ENCODE measurements at places on chromosomes 3 and 15. TPM values are rescaled to one million over a fixed set of nuclear protein-coding genes. Genes with fewer than 3 reads are reported as not detected.

DNA sequence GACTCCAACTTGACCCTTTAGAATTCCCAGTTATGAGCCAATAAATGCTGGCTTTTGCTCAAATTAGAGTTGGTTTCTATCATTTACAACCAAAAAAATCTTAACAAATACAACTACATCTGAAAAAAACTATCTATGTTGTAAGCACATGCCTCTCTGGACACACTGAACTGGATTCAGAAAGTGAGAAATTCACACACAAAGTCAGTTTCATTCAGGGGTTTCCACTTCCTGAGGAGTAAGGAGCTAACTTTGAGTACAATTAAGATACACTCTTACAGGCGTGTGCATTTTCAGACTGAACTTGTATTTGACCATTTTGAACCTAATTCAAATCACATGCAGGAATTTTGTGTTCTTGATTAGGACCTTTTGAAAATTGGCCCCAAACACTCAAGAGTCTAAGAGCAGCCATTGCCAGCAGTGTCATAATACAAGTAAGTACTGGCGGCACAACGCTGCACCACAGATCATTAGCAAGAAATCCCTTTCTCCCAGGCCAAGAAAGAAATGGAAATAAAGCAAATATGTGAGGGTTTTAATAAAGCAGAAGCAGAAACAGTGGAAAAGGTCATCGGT is 31.2 kb downstream of the LINS1 start:
- H3K4me1 ChIP-seq, result no peaks in the 10 kb centered on the region
- no peak overlapping the region for H3K27ac ChIP-seq
- DNase-seq, result no peak
- no peak overlapping the region for H3K4me3 ChIP-seq
- H3K27me3 ChIP-seq, result no peaks in the 10 kb centered on the region

DNA sequence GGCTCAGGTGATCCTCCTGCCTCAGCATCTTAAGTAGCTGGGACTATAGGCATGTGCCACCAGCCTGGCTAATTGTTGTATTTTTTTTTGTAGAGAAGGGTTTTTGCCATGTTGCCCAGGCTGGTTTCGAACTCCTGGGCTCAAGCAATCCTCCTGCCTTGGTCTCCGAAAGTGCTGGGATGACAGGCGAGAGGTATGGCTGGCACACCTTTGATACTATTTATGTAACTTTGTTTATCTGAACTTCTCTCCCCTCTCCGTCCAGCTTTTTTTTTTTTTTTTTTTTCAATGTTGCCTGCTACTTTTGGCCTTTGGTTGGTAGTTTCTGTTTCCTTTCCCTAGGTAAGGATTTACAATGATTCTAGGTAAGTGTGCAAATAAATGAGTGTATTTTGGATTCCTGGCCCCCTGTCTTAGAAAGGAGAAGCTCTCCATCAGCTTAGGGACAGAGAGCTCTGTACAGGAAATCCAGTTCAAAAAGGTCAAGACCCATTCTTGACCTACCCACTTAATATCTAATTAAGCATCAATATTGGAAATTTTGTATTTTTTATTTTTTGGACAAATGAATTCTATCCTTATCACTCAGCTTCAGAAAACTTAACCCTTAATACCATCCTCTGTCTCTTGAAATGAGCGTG is 6.8 kb downstream of the ARL6IP5 start:
- peak overlapping the region; percentile 58 for H3K27ac ChIP-seq
- no peak overlapping the region for H3K4me3 ChIP-seq
- no peaks in the 10 kb centered on the region for H3K36me3 ChIP-seq
- H3K27me3 ChIP-seq, result no peaks in the 10 kb centered on the region

GRCh38 chr3:48367201-48367600 is 4.8 kb upstream of the FBXW12 start:
- no peak overlapping the region for H3K27ac ChIP-seq
- no peak overlapping the region for H3K4me3 ChIP-seq
- H3K4me1 ChIP-seq, result no peaks in the 10 kb centered on the region
- H3K36me3 ChIP-seq, result no peaks in the 10 kb centered on the region
- peak; percentile 42 for DNase-seq
- H3K27me3 ChIP-seq, result no peaks in the 10 kb centered on the region

DNA sequence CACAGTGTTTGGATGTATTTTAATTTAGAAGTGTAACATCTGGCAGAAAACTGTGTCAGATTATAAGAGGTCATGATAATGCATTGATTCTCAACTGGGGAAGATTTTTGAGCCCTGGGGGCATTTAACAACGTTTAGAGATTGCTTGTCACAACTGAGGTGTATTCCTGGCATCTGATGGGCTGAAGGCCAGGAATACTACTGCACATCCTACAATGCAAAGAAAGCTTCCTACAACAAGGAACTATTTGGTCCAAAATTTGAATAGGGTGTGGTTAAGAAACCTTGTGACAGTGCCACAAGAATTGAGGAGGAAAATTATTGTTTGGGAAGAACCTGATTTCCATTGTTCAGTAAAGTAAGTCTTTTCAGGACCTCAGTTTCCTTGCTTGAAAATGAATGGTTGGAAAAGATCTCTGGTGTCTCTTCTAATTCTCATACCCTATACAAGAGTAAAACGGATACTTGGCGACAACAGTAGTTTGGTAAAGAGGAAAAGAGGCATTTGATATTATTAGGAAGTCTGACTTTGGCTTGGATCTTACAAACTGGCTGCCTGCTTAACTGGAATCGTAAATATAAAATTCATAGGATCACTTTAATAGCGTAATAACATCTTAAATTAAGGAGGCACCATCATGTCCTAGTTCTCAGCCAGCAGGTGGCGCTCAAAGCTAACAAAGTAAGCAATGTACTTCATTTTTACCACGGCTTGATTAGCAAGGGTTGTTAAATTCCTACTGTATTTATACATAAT is 4.3 kb downstream of the DAZL start:
- DNase-seq, result peak; percentile 73
- no peaks in the 10 kb centered on the region for H3K4me1 ChIP-seq
- H3K4me3 ChIP-seq, result no peak overlapping the region
- no peak overlapping the region for H3K27ac ChIP-seq
- no peaks in the 10 kb centered on the region for H3K27me3 ChIP-seq

DNA sequence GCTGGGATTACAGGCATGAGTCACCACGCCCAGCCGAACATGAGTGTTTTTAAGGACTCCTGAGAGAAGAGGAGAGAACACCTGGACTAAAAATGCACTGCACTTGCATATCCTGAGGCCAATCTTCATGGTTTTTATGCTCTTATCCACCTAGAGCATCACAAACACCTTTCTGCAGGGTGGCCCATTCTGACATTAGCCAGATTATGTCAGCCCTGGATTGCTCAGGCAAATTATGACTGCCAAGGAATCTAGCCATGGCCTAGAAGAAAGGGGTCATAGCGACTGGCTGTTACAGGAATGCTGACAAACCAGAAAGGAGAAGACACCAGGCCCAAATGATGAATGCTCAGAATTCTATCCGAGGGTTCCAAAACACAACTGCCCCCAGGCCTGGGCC is 40.9 kb upstream of the HERC1 start:
- H3K27me3 ChIP-seq, result no peaks in the 10 kb centered on the region
- H3K36me3 ChIP-seq, result no peaks in the 10 kb centered on the region
- no peaks in the 10 kb centered on the region for H3K4me1 ChIP-seq
- no peak overlapping the region for H3K4me3 ChIP-seq
- H3K27ac ChIP-seq, result no peak overlapping the region
- DNase-seq, result no peak

DNA sequence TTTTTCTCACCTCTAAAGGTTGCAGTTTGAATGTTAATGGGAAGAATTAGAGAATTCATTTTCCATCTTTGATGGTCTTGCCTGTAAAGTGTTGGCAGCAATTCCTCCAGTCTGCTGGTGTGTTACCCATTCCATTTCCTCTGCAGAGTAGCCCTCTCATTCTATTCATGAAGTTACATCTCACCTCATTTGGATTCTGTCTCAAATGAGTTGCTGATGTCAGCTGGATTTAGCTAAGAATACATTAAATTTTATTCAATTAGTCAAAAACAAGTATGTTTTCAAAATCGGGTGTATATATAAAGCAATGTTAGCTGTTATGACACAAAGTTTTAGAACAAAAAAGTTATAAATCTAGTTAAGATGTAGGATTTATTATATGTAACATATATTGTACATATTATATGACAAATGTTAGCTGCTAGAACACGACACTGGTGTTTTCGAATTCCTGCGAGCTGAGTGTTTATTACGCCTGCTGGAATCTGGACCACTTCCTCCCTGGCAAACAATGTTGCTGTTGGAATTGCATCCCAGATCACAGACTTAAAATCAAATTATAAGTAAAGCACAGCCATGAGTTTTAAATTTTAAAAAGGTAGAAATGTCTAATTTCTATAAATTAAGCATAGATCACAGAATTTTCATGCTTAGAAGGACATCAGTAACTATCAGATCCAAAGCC is 516.2 kb downstream of the OCA2 start:
- H3K27ac ChIP-seq, result no peak overlapping the region
- no peaks in the 10 kb centered on the region for H3K36me3 ChIP-seq
- H3K27me3 ChIP-seq, result no peaks in the 10 kb centered on the region
- no peak for DNase-seq
- no peak overlapping the region for H3K4me3 ChIP-seq

DNA sequence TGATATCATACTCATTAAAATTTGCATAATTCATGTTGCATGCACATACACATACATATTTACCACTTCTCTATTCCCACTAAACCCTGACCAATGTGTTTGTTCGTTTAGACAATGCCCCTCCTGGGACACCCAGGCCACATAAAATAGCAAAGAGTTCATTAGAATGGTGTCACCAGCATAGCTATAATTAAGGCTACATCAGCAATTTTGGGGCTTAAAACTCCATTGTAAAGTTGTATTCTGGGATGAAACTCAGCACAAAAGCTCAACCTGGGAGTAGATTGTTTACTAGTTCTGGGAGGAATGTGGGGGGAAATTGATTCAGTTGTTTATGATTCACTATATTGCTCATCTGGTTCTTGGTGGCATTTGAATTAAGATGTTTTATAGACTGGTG is 522.2 kb upstream of the SUCLG2 start:
- H3K4me1 ChIP-seq, result no peaks in the 10 kb centered on the region
- no peak overlapping the region for H3K4me3 ChIP-seq
- no peaks in the 10 kb centered on the region for H3K27me3 ChIP-seq
- no peaks in the 10 kb centered on the region for H3K36me3 ChIP-seq
- H3K27ac ChIP-seq, result no peak overlapping the region
- no peak for DNase-seq

DNA sequence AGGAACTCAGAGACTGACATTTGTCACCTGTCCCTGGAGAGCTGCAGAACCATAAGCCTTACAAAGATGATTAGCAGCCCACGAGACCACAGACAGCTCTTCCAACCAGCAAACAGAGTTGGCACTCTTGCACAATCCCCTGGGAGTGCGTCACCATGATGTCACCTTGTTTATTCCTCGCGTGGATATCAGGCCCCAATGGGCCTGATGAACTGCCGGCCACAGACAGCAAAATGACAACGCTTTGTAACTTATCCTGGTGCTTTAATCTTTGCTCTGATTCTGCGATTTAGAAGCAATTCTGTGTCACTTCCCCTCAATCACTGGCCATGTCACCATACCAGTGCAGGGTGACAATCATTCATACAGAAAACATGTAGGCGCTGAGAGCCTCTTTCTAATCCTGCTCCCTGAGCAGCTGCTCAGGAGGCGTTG is 89.2 kb downstream of the TAMM41 start:
- H3K4me3 ChIP-seq, result no peak overlapping the region
- H3K4me1 ChIP-seq, result no peaks in the 10 kb centered on the region
- H3K36me3 ChIP-seq, result no peaks in the 10 kb centered on the region
- DNase-seq, result no peak

SOX2 gene
- 0.25 TPM for total RNA-seq

COLQ gene
- total RNA-seq, result 0.85 TPM
